Stimulated activated CD4-positive, alpha-beta T cell treated with anti-CD3 and anti-CD28 coated beads, Interleukin-1b, Interleukin-23, amount 100 ng/mL, for 4 hours (primary cell): ENCODE measurements at places on chromosomes 2 and 18.

- no peak for DNase-seq
These were observed 70.7 kb downstream of the NABP1 start for GRCh38 chr2:191748528-191749180.

DNA sequence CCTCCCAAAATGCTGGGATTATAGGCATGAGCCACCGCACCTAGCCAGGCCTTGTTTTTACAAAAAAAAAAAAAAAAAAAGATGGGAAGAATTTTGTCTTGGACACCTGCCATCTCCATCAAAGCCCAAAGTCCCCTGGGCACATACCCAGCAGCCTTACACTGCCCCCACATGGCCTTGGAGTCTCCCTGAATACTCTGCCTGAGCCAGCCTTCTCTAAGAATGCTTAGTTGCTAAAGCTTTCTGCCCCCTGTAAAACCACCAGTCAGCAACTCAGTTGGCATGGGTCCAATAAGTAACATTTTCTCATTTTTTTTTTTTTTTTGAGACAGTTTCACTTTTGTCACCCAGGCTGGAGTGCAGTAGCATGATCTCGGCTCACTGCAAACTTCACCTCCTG lies 40.6 kb downstream of the SPC25 start:
- no peak for DNase-seq

GRCh38 chr18:34730774-34731173 lies 20.7 kb downstream of the DTNA start:
- DNase-seq, result no peak

GRCh38 chr2:84958135-84959059 lies 12.6 kb upstream of the KCMF1 start:
- DNase-seq, result no peak

- no peak for DNase-seq
These were observed 37.2 kb downstream of the SLC40A1 start for GRCh38 chr2:189543367-189543766.

DNA sequence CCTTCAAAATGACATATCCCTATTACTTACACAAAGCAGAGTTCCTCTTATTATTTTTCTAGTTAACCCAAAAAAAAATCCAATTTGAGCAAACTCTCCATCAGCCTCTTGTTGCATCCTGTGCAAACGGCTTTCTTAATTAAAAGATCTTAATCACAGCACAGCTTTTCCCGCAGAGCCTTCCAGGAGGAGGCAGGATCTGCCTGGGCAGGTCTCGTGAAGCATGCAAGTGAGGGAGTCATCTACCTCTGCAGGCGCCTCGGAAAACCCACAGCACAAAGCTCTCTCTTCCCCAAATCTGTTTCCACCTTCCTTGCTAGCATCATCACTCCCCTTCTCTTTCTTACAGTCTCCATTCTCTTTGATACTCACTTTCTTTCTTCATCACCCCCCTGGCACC lies 100.4 kb downstream of the EN1 start:
- no peak for DNase-seq

GRCh38 chr18:59685501-59685900 lies 11.7 kb downstream of the CCBE1 start:
- no peak for DNase-seq

DNA sequence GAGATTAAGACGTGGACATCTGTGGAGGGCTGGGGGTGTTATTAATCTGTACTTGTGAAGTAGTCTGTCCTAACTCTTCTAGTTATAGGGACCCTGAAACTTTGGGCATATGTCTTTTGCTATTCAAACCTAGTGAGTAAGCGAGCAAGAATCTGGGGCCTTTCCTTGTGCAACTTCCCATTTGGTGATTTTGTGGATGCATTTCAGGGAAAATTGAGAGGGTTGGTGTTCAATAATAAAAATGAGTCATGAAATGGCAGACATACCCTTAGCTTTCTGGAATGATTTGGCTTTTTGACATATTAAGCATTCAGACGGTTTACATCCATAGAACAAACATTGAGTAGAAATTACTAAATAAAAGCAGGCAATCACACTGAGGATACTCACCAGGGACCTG lies 17.0 kb downstream of the COL4A4 start:
- DNase-seq, result no peak
